NCI-H2081 treated with DMSO at 0.1 percent for 48 hours (cell line): ENCODE measurements at places on chromosomes 13 and 19.

- DNase-seq = no peak
These were observed 446.3 kb downstream of the OLFM4 start for GRCh38 chr13:53474878-53475277.

DNA sequence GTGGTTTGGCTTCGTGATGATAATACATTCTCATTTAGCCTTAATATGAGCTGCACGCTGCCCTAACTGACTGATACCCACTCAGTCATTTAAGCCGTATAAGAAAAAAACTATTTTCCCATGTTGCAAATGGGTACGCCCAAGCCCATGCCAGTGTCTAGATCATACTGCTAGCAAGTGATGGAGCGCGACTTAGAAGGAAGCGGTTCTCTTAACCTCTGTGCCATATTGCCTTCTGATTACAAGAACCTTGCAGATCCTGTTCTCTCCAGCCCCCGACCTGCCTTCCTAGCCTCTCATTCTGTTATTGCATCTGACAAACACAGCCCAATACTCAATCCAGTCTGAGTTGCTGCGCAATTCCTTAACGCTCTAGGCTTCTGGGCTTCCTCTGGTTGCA, 603 bp downstream of the GPALPP1 start:
- no peak for DNase-seq

- DNase-seq = no peak
These were observed 466.6 kb downstream of the SLITRK6 start for GRCh38 chr13:85332615-85333014.

GRCh38 chr19:20357921-20358320, 190.9 kb downstream of the ZNF486 start:
- DNase-seq = no peak

DNA sequence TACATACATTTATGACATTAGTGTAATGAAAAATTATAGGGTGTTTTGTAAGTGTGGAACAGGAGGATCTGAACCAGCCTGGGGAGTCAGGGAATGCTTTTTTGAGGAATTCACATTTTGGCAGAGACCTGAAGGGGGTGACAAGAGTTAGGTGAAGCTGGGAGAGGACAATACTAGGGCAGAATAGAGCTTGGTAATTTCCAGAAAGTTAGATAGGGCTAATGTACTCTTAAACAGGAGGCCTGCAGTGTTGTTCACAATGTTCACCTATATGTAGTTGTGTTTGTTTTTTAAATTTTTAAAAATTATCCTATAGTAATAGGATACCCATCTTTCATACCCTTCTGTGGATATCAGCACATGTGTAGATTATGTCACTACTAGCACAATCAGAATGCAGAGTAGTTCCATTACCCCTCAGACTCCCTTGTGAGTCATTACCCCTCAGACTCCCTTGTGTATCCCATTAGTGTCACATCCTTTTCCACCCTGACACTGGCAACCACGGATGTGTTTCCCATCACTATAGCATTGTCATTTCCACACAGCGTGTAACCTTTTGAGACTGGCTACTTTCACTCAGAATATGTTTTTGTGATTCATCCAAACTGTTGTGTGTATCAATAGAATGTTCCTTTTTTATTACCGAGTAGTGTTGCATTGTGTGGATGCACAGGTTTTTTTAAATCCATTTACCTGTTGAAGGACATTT, 43.1 kb downstream of the PCCA start:
- DNase-seq = no peak

DNA sequence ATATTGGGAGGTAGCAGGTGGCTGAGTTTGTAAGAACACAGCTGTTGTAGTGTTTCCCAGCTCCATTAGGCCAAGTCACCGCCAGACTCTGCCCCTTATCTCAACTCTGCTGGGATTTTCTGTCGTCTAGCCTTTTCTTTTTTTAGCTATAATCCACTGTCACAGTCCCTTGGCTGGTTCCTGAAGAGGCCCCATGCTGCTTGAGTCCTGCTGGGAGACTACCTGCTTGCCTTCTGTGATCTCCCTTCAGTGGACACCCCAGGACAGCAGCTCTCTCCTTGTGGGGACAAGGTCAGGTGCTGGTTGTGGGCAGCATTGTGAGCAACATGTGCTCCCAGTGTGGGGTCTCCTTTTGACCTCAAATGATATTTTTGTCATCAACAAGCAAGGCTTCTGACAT, 195.0 kb upstream of the ATXN8OS start:
- DNase-seq = no peak

DNA sequence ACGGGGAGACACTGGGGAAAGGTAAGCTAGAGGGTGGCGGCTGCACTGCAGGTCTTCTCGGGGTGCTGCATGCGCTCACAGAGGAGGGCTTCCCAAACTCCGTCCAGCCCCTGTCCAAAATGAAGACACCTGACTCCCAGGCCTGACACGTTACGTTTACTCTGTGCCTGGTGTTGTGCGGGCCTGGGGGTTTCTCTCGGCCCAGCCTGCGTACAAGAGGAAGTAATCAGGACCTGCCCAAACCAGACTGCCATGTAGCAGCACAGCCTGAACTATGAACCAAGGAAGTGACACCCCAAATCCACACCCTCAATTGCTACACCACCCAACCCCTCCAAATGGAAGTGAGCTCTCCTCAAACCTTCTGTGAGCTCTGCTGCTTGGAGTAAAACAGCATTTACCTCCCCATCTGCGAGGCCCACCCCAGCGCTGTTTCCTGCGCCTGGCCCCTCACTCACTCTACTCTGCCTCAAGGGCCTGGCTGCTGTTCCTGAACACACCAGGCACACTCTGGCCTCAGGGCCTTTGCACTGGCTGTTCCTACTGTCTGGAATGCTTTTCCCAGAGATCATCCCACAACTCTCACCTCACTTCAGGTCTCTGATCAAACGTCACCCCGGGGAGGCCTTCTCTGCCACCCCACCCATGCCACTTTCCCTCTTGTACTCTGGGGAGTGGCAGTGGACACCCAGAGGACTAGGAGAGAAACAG, 3.0 kb downstream of the HSPBP1 start:
- no peak for DNase-seq

GRCh38 chr19:14185158-14185557, 20.8 kb downstream of the ADGRL1 start:
- no peak for DNase-seq

GRCh38 chr13:71661921-71662320, 205.1 kb downstream of the DACH1 start:
- DNase-seq = no peak

DNA sequence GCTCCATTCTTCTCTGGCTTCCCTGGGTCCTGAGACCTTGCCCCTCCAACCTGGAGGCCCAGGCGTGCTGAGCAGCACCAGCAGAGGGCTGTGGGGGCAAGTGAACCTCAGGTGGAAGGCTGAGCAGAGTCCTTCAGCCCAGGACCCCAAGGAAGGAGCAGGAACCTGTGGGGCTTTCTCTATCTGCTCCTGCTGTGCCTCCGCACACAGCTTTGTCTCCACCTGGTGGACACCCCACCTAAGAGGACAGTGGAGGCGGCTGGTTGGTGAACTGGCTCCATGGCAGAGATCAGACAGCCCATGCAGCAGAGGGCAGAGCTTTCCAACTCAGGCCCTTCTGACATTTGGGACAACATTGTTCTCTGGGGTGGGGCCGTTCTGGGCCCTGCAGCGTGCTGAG, 19.7 kb downstream of the ZFR2 start:
- DNase-seq = no peak

DNA sequence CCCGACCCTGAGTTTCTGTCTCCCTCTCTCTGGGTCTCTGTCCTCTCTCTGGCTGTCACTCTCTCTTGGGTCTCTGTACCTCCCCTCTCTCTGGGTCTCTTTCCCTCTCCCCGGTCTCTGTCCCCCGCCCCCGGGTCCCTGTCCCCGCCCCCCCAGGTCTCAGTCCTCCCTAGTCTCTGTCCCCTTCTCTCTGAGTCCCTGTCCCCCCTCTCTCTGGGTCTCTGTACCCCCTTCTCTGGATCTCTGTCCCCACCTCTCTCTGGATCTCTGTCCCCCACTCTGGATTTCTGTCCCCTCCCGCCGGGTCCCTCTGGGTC, 2.3 kb upstream of the FTL start:
- no peak for DNase-seq

GRCh38 chr19:47309608-47310007, at the start of gene C5AR1:
TSS of gene C5AR1 (plus strand) at chr19:47309861. CDS start at chr19:47309896, 35 bp downstream.
- no peak for DNase-seq

- DNase-seq = no peak
These were observed 1356.9 kb upstream of the SPRY2 start for GRCh38 chr13:81697826-81698225.

DNA sequence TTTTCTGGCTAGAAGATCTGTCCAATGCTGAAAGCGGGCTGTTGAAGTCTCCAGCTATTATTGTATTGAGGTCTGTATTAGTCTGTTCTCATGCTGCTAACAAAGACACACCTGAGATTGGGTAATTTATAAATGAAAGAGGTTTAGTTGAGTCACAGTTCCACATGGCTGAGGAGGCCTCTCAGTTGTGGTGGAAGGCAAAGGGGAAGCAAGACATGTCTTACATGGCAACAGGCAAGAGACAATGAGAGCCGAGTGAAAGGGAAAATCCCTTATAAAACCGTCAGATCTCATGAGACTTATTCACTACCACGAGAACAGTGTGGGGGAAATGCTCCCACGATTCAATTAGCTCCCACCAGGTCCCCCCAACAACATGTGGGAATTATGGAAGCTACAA, 980.4 kb downstream of the SLITRK5 start:
- DNase-seq = no peak

- no peak for DNase-seq
These were observed 297.9 kb downstream of the DCT start for GRCh38 chr13:94181461-94182107.

DNA sequence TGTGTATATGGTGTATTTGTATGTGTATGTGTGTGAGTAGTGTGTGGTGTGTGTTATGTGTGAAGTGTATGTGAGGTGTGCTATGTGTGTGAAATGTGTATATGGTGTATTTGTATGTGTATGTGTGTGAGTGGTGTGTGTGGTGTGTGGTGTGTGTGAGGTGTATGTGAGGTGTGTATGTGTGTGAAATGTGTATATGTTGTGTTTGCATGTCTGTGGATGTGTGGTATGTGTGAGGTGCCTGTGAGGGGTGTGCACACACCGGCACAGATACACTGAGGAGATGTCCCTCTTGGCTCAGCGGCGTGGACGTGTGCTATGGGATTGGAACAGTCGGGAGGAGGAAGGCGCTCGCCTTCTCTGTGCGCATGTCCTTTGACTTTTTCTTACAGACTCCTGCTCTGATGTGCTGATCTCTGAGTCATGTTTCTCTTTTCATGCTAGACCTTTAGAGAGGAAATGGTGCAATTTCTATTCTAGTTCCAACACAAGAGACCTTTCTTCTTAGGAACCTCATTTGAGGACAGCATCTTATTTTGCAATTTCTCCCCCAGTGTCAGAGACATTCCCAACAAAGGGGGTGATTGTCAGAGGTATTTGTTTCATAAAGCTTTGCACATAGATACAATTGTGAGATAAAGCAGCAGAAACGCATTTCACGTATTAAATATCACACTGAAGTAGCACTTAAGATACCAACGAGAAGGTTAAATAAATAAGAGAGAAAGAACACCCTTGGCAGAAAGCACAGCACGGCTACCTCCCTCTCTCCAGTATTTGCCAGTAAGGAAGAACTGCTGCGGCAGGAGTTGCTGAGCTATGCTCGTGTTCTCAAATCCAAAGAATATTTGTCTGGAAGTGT, 11.3 kb upstream of the TNFRSF19 start:
- no peak for DNase-seq

- DNase-seq = no peak
These were observed 189.0 kb upstream of the SOX1 start for GRCh38 chr13:111877906-111878305.

DNA sequence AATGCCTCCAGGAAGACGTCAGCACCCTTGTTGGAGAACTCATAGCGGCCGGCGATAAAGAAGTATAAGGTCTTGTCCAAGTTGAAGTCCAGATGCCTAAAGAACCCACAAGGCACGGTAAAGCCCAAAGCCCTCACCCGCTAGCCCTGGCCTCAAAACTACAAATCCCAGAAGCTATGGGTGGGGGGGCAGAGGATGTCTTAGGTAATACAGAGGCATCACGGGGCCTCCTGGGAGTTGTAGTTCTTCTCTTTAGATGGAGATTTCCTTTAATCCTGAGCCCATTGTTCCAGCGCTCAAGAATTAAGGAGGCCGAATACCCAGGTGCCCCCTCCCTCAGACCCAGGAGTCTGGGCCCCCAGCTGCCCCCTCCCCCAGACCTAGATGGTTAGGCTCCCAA, 10.8 kb downstream of the GYS1 start:
- DNase-seq = no peak

- DNase-seq = no peak
These were observed 8.7 kb downstream of the HOMER3 start for GRCh38 chr19:18932216-18932841.

- DNase-seq = no peak
These were observed 15.0 kb downstream of the ZC3H4 start for GRCh38 chr19:47098608-47099007.

- no peak for DNase-seq
These were observed 99.4 kb upstream of the SOX21 start for GRCh38 chr13:94811753-94812152.

DNA sequence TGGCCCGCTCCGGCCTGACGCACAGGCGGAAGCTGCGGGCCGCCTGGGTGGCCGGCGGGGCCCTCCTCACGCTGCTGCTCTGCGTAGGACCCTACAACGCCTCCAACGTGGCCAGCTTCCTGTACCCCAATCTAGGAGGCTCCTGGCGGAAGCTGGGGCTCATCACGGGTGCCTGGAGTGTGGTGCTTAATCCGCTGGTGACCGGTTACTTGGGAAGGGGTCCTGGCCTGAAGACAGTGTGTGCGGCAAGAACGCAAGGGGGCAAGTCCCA, 4.4 kb downstream of the FFAR1 start:
- DNase-seq = no peak

DNA sequence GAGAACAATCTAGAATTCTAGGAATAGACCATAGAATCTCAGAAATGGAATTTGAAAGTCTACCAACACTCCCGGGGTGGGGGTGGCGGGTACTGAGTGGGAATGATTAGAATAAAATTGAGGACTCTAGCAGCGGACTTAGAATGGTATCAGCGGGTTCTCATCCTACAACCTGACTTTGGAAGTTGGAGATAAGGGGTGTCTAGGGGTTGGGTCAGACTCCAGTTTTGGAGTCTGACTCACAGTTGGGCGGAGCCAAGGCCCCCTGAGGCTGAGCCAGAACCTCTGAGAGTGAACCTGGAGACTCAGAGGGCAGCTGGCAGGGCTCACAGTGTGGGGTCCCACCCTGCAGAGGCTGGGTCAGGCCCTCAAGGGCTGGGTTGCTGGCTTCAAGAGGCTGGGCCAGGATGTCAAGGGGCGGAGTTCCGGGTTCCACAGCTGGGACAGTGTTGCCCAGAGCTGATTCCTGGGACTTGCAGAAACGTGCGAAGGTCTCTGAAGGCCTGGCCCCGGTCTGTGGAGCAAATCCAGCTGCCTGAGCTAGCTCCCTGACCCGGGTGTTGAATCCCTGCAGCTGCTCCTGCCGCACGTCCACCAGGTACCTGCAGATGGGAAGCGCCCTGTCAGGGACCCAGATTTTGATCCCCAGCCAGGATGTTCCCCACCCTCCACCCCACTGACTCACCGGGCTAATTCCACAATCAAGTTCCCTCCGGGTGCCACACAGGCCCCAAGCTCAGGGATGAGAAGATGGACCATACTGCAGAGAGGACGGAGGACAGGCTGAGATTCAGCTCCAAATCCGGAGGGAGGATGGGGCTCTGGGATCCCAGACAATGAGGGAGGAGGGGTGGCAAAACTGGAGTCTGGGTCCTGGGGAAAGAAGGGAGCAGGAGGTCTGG, 1.6 kb upstream of the TNNI3 start:
- no peak for DNase-seq
